Urothelium cell line (cell line): ENCODE measurements at places on chromosomes 16 and 17.

GRCh38 chr17:72369366-72369765 is 248.5 kb downstream of the SOX9 start:
- DNase-seq = no peak

DNA sequence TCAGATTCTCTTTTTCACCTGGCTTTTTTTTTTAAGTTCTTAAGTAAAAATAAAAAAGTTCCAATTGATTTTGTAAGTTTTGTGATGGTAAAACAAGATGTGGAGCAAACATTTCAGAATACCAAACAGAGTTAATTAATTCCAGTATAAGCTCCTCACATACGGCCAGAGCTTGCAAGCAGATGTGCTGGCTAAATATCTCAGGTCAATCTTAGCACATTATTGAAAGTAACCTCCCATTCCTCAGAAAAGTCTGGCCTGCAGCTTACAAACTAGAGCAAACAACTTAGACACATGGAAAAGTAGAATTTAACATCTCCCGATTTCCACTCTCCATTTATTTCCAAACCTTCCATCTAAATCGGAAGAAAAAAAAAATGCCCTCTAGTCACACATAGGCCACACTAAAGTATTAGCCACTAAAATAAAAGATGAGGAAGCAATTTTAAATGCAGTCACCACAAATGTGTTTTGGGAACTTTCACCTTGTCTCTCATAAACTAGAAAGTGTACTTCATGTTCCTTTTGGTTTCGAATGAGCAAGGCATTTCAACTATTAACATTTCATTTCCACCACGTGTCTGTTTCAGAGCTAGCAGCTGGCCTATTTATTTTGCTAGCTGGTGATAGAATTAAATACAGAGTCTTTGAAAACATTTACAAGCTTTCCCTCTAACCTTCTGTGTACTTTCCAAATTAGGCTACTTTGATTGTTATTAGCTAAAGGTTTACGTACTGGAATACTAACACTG is 143.3 kb downstream of the STX8 start:
- no peak for DNase-seq

- DNase-seq = no peak
Measured at GRCh38 chr16:86306011-86306644, 204.2 kb upstream of the FOXF1 start.

DNA sequence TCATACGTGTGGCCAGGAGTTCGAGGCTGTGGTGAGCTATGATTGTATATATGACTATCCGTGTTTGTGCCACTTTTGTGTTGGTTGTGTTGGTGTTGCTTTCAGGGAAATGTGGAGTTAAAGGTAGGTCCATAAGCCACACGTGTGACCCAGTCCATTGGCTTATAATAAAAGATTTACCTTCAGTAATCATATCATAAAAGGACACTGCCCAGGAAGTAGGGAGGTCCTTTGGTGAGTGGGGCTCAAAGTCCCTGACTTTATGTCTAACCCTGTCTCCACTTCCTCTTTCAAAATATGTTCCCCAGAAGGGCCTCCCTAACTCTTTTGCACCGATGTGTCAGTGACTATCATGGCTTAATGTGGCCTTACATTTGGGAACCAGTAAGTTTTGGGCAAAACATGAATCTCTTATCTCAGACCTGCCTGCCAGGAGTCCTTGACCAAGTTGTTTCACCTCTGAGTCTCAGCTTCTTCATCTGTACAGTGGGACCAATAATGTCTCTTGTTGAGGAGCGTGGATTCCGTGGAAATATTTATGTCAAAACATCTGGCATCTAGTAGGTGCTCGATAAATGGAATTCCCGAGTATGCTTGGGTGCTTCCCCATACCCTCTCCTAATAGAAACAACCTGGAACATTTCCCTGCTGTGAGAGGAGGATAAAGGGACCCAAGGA is 4.8 kb downstream of the TNP2 start:
- no peak for DNase-seq

DNA sequence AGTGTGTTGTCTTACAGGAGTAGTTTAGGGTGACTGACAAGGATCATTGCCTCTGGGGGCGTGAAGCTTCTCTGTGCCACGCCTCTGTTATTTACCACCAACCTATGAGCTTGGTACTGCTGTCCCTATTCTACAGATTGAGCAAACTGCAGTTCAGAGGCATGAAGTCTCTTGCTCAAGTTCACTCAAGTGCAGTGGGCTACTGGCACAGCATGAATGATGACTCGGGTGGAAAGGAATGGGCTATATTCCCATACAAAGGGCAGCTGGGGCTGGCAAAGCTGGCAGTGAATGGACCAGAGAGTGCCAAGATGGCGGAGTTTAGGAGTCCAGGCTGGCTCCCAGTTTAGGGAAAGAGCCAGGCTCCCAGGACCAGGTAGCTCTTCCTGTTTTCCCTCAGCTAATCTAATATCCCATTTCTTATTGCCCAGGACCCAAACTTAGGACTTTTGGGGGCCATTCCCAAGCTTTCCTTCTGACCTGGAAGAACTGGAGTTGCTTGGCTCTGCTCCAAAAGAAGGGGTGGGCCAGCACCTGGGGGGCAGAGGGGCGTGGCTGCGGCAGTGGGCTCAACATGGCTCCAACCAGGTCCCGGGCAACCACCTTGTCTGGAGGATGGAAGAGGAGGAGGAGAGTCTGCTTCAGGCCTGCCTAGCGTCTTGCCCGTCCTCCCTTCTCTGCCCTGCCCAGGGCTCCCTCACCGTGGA is 12.9 kb downstream of the PLK1 start:
- DNase-seq = no peak

GRCh38 chr16:89693931-89694783 is 7.3 kb downstream of the SPATA2L start:
- no peak for DNase-seq

- peak; percentile 75 for DNase-seq
Measured at GRCh38 chr17:31674717-31675349, 184.2 kb downstream of the COPRS start.

DNA sequence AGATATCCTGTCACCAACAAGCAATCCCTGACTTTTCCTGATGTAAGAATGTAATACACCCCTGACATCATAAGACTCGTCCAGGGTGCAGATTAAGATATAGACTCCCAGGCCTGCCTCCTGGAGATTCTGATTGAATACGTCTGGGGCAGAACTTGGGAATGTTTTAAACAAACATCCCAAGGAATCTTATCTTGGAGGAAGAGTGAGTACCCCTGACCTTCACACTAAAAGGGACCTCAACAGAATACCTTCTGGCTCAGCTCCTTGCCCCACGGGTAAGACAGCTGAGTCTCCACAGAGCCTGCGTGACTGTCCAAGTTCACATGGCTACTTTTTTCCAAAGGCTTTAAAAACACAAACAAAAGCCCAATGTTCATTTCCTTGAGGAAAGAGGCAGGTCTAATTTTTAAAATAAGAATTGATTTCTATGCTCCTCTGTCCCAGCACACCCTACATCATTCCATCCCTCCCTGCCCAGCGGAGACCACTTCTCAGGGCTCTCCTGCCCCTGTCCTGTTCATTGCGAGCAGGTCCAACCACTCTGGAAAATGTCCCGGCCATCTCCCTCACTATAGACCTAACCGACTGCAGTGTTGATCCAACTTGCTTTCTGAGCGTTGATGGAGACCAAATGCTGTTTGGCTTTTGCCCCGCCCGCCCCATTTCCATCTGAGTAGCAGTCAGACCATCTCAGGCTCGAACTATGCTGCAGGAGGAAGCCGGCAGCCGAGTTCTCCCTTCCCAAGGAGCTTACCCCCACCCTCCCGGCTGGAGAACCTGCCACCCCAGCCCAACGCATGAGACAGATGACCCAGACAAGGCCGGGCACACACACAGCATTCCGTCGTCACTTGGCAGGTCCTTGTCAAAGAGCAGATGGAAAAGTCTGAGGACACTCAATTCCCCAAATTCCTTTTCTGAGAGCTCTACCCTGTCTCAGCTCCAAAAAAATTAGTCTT is 44.1 kb upstream of the MYH10 start:
- DNase-seq = no peak

DNA sequence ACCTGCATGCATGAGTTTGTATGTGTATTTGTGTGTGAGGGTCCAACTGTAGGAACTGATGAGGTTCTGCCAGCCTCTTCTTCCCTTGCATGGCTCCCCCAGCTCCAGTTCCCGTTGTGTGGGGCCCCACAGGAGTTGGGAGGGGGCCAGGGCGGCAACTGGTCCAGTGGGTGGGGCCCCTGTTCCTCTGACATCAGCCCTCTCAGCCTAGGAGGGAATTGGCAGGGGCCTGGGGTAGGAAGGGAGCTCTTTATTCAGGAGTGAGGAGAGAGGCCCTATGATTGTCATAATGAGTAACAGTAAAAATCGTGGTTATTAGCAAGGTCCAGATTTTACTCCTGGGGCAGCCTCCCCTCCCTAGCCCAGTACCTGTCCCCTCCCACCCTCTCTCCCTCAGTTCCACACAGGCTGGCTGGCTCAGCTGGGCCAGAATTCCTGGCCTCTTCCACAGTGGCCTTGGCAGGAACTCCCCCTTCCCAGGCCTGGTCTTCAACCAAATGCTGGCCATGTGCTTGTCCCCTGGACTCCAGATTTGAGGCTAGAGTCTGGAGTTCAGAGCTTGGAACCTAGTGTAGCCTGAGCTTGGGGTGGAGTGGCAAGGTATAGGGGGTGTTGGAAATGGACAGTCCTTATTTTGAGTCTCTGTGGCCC is 18.9 kb downstream of the RARA start:
- DNase-seq = no peak

GRCh38 chr17:48460052-48460451 is 30.0 kb upstream of the SKAP1 start:
- no peak for DNase-seq

DNA sequence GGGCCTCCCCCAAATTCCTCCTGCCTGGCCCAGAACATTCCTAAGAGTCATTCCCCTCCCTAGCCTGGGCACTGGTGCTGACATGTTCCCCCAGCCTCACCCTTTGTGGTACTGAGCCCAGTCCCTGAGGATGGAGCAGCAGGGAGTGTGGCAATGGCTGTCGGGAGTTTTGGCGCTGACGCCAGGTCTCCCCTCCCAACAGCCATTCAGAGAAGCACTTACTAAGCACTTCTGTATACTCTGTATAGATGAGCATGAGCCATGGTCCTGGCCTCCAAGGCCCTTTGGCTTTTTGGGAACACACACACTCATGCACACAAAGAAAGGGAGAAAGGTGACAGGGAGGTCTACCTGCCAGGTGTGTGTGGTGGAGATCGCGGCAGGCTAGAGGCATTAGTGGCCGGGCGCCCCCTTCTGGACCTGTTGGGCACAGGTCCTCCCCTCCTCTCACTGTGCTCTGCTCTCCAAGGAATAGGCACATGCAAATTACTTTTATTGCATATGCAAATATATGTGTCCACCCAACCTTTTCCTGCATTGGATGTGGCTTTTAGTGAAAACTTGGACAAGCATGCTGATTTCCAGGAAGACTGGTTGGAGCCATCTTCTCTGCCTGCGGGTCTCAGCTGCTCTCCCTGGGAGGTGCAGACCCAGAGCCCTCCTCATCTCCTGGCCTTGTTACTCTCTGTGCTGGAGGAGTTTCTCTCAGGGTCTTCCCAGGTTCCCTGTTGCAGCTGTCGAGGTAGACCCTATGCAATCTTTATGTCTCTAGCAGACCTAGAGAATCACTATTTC is 17.4 kb upstream of the C17orf107 start:
- peak; percentile 26 for DNase-seq

DNA sequence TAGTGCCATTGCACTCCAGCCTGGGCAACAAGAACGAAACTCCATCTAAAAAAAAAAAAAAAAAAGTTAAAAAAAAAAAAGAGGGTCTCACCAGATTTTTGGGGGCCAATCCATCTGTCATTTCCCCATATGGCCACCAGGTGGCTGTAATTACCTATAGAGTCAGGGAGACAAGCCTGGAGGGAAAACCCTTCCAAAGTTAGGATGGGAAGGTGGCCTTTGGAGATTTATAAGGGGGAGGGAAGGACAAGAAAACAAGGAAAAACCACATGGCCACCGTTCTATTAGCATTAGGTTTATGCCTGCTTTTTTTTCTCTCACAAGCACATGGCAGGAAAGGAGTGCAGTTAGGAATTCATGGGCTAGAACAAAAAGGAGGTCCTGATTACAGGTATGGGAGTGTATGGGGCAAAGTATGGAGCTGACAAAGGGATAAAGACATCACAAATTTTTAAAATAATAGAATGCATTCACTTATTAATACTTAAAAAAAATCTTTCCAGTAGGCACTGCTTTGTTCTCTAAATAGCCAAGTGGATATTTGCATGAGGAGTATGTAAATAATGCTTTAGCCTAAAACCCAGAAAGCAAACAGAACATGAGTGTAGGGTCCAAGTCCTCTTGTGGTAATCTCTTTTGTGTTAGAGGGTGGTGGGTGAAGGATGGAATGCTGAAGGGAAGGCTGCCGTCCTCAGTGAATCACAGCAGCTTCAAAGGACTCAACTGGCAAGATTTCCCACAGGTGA is 5.1 kb downstream of the CYB5D1 start:
- peak; percentile 32 for DNase-seq

- no peak for DNase-seq
Measured at GRCh38 chr16:33059206-33059605, 134.8 kb upstream of the TP53TG3C start.

DNA sequence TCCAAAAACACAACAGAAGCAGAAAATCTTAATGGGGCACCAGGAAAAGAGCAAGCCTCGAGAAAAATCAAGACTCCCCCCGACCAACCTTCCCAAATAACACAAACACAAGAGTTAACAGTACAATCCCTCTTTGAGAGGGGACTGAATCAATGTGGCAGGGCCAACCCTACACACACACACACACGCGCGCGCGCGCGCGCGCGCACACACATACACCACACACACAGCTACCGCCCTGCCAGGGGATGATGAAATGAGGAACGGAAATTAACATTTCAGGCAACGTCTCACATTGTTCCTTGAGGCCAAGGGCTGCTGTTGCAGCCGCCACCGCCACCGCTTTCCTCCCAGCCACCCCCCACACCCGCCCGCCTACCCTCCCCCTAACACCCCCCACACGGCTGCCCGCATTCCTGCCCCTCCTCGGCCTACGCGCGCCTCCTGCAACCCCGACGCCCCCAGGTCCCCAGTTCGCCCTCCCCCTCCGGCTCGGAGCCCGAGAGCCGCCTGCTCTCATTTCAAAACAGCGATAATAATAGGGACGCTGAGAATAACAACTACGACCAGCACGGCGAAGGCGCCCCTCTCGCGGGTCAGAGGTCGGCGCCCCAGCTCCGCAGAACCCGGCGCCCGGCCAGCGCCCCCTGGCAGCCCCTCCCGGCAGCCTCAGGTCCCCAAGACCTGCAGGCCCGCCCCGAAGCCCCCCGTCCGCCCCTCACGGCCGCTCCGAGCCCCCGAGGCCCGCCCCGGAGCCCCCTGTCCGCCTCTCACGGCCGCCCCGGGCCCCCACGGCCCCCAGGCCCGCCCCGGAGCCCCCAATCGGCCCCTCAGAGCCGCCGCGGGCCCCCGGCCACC is 1.1 kb downstream of the ANKRD11 start:
- peak; percentile 84 for DNase-seq

GRCh38 chr17:81135505-81136278 is 29.6 kb upstream of the PVALEF start:
- no peak for DNase-seq

DNA sequence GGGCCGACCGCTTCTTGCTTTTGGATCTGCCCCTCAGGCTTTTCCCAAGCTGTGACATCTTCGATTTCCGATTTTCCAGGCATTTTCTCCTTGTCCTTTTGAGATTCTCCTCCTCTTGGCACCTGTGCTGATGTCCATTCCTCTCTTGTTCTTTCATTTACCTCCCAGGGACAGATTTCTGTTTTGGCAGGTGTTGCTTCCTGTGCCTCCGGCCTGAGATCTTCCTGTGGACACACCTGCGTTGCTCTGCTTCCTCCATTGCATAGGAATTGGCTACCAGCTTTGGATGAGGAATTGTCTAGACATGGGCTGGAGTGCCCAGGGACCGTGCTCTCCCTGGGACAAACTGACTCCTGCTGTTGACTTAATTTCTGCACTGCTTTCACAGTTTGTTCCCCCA is 15.1 kb downstream of the GPR179 start:
- no peak for DNase-seq
